GM12878 (cell line): ENCODE measurements at places on chromosomes 3 and 15.
A peak's percentile ranks its signal among the peaks of the same experiment; 100 is the strongest.

DNA sequence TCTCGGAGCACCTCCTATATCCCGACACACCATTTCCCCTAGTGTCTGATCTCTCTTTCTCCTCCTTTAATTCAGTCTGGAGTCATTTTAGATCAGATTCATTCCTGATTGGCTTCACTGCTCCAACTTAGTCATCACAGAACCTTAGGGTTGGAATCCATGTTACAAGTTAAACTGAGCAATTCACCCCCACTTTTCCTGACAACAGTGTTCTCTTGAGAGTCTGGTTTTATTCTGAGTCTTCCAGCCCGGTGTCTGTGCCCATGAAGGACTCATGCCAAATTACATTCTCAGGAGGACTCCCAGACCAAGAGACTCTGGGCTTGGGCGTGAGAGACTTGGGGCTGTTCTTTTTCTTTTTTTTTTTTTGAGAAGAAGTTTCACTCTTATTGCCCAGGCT, 57.5 kb downstream of the LPP start:
- H3K27me3 ChIP-seq = no peaks in the 10 kb centered on the region; the same call in 1 of the 2 replicates
- no peak overlapping the region for H3K4me3 ChIP-seq
- no peak overlapping the region for H3K27ac ChIP-seq
- H3K36me3 ChIP-seq = no peaks in the 10 kb centered on the region
- no peak for DNase-seq
- no peaks in the 10 kb centered on the region for H3K4me1 ChIP-seq

GRCh38 chr15:89115547-89115946, 27.3 kb downstream of the ABHD2 start:
- H3K36me3 ChIP-seq = peaks cover 12% of the 10 kb centered on the region
- no peak for DNase-seq
- H3K27me3 ChIP-seq = no peaks in the 10 kb centered on the region
- H3K27ac ChIP-seq = no peak overlapping the region
- H3K4me1 ChIP-seq = peaks cover 8% of the 10 kb centered on the region; the same call in 1 of the 2 replicates

- H3K4me3 ChIP-seq = no peak overlapping the region
- H3K27ac ChIP-seq = no peak overlapping the region
- H3K27me3 ChIP-seq = no peaks in the 10 kb centered on the region
- H3K4me1 ChIP-seq = no peaks in the 10 kb centered on the region
- H3K36me3 ChIP-seq = no peaks in the 10 kb centered on the region
Observed at GRCh38 chr3:190180268-190180667, 59.6 kb upstream of the P3H2 start.

DNA sequence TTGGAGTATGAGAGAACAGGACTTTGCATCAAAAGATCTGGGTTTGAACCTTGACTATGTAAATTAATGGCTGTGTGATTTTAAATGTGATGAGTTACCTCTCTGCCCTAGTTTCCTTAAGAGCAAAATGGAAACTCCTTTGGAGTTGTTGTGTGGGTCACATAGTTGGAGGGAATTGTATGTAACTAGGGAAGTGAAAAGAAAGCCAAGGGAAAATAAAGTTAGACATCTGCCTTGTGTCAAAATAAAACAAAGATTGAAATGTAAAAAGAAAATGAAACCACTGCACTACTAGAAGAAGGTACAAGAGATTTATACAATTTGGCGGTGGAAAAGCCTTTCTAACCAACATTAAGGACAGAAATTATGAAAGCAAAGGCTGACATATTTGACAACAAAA, 1.7 kb upstream of the EHD4 start:
- H3K4me3 ChIP-seq = no peak overlapping the region
- DNase-seq = no peak
- H3K4me1 ChIP-seq = peaks cover 13% of the 10 kb centered on the region
- H3K27me3 ChIP-seq = no peaks in the 10 kb centered on the region
- H3K36me3 ChIP-seq = no peaks in the 10 kb centered on the region
- H3K27ac ChIP-seq = no peak overlapping the region

- peak; percentile 12 for DNase-seq
- no peaks in the 10 kb centered on the region for H3K36me3 ChIP-seq
- no peak overlapping the region for H3K4me3 ChIP-seq
- no peak overlapping the region for H3K27ac ChIP-seq
- no peaks in the 10 kb centered on the region for H3K4me1 ChIP-seq
Observed at GRCh38 chr15:35674873-35675781, 129.2 kb upstream of the DPH6 start.

GRCh38 chr3:127551178-127551577, 39.4 kb downstream of the TPRA1 start:
- no peak overlapping the region for H3K27ac ChIP-seq
- no peaks in the 10 kb centered on the region; the same call in 1 of the 2 replicates for H3K27me3 ChIP-seq
- H3K36me3 ChIP-seq = no peaks in the 10 kb centered on the region
- H3K4me3 ChIP-seq = no peak overlapping the region

- no peaks in the 10 kb centered on the region for H3K27me3 ChIP-seq
- H3K27ac ChIP-seq = no peak overlapping the region
- H3K4me1 ChIP-seq = peaks cover 31% of the 10 kb centered on the region
- no peak for DNase-seq
- 0 out of 2 replicates have a peak, but pooled peaks cover 3% of the 10 kb centered on the region for H3K36me3 ChIP-seq
Observed at GRCh38 chr15:72785432-72785831, 1.9 kb upstream of the ADPGK start.

DNA sequence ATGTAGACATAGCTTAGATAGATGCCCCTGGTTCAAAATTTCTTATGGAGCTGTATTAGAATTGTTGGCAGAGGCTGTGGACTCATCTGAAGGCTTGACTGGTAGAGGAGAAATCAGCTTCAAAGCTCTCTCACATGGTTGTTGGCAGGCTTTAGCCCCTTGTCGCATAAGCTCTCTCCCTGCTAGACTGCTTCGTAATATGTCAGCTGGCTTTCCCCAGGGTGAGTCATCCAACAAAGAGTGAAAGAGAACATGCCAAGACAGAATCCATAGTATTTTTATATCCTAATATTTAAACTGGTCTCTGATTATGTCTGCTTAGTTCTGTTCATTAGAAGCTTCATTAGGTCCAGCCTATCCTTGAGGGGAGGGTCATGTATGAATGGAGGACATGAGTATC, 427.4 kb upstream of the NAALADL2 start:
- H3K36me3 ChIP-seq = no peaks in the 10 kb centered on the region
- H3K4me1 ChIP-seq = no peaks in the 10 kb centered on the region
- no peak overlapping the region for H3K4me3 ChIP-seq
- no peak for DNase-seq

DNA sequence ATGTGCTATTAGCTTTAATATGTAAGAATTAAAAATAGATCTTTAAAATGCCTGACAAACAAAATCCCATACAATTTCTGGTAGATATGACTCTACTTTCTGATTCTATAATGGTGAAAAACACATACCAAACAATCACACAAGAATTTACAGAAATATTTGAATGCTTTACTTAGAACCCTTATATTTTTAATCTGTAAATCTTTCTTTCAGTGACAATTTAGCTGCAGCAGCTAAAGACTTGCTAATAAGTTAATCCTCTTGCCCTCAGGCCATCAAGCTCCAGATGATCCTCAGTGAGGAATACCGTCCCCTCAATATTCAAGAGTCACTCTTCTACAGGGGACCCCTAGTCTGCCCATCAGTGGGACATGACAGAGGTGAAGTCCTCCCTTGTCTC, 55.6 kb downstream of the C3orf80 start:
- H3K27me3 ChIP-seq = no peaks in the 10 kb centered on the region
- H3K36me3 ChIP-seq = no peaks in the 10 kb centered on the region
- H3K4me1 ChIP-seq = no peaks in the 10 kb centered on the region
- no peak overlapping the region for H3K4me3 ChIP-seq

DNA sequence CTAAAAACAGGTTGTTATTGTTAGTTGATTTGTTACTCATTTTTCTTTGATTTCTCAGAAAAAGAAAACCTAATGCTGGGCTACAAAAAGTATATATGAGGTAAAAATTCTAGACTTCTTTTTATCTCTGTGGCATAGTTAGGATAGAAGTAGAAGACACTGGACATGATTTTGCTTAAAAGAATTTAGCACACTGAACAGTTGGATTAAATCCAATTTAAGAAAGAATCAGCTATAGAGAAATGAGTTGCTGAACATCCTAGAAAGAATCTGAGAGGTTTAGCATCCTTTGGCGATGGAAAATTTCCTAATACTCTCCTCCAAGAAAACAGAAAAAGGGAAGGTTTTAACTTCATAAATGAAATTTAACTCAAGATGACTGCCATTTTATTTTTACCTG, 259.7 kb downstream of the TBL1XR1 start:
- no peaks in the 10 kb centered on the region for H3K27me3 ChIP-seq
- no peaks in the 10 kb centered on the region for H3K4me1 ChIP-seq
- no peak overlapping the region for H3K27ac ChIP-seq
- no peaks in the 10 kb centered on the region for H3K36me3 ChIP-seq
- H3K4me3 ChIP-seq = no peak overlapping the region
- DNase-seq = no peak

- DNase-seq = no peak
- no peak overlapping the region for H3K4me3 ChIP-seq
- H3K27me3 ChIP-seq = no peaks in the 10 kb centered on the region
- no peaks in the 10 kb centered on the region for H3K4me1 ChIP-seq
- no peaks in the 10 kb centered on the region for H3K36me3 ChIP-seq
Observed at GRCh38 chr3:167102071-167102470, 278.0 kb downstream of the ZBBX start.

DNA sequence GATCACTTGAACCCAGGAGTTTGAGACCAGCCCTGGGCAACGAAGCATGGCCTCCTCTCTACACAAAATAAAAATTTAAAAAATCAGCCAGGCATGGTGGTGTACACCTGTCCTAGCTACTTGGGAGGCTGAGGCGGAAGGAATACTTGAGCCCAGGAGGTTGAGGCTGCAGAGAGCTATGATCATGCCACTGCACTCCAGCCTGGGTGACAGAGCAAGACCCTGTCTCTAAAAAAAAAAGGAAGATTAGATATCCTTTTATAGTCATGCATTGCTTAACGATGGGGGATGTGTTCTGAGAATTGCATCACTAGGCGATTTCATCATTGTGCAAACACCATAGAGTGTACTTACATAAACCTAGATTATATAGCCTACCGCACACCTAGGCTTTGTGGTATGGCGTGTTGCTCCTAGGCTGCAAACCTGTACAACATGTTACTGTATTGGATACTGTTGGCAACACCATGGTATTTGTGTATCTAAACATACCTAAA, 12.6 kb downstream of the ALAS1 start:
- no peak overlapping the region for H3K4me3 ChIP-seq
- no peaks in the 10 kb centered on the region for H3K27me3 ChIP-seq
- no peak for DNase-seq
- no peaks in the 10 kb centered on the region for H3K4me1 ChIP-seq
- no peak overlapping the region for H3K27ac ChIP-seq

GRCh38 chr3:105394177-105394576, 27.5 kb downstream of the ALCAM start:
- no peaks in the 10 kb centered on the region for H3K36me3 ChIP-seq
- H3K4me1 ChIP-seq = no peaks in the 10 kb centered on the region
- H3K27me3 ChIP-seq = no peaks in the 10 kb centered on the region
- no peak overlapping the region for H3K27ac ChIP-seq

DNA sequence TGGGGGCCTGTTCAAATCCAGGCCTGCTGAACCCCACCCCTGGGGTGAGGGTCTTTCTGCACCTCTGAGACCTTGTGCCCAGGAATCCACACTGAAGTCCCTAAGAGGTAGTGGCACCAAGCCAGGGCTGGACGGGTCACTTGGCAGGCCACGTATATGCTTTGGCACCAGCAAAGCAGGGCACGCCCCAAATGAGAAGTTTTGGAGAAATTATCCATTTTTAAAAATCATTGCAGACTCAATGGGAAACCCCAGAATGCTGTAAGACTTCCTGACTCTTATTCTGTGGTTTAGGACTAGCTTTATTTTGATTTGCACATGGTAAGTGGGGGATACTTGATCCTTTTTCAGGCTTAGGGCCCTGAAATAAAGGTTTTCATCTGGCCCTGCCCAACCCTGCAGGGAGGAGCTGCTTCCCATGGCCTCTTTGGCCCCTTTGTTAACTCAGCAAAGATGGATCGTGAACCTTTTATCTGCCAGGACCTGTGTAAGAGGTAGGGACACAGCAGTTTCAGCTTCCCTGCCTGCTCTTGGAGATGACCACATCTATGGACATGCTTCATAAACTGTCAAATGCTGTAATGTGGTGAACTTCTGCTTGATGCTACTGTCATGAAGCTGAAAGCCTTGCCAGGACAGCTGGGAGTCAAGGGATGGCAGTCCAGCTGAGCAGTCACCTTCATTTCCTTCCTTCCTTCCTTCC, 88.0 kb downstream of the HMG20A start:
- peaks cover 22% of the 10 kb centered on the region for H3K4me1 ChIP-seq
- no peaks in the 10 kb centered on the region for H3K36me3 ChIP-seq
- no peak overlapping the region; the same call in 1 of the 2 replicates for H3K27ac ChIP-seq
- DNase-seq = no peak
- no peaks in the 10 kb centered on the region for H3K27me3 ChIP-seq

DNA sequence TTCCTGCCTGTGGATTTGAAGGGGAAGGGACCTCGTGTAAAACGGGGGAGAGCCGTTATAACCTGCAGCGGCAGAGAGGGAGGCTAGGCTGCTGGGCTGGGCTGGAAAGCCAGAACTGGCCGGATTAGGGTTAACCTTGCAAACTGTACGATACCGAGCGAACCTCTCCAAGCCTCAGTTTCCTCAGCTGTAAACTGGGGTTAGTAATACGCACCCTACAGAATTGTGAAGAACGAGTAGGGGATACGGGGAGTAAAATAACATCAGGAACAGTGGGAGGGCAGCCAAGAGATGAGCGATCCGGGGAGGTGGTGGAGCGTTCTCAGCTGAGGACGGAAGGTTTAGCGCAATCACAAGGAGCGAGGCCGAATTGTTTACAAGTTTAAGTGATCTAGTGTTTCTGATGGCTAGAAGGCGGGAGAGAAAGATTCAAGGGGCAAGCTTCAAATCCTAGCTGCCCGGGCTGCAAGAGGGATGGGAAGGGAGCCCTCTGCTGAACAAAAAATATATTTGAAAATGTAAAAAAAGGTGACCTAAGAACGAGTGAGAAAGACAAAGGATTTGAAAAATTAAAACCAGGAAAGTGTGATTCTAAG, 768 bp upstream of the SEMA5B start:
- DNase-seq = no peak
- peaks cover 6% of the 10 kb centered on the region for H3K4me1 ChIP-seq
- peak overlapping the region; percentile 50; the same call in 1 of the 2 replicates for H3K4me3 ChIP-seq
- peaks cover 33% of the 10 kb centered on the region for H3K27me3 ChIP-seq
- H3K36me3 ChIP-seq = no peaks in the 10 kb centered on the region
- no peak overlapping the region for H3K27ac ChIP-seq

DNA sequence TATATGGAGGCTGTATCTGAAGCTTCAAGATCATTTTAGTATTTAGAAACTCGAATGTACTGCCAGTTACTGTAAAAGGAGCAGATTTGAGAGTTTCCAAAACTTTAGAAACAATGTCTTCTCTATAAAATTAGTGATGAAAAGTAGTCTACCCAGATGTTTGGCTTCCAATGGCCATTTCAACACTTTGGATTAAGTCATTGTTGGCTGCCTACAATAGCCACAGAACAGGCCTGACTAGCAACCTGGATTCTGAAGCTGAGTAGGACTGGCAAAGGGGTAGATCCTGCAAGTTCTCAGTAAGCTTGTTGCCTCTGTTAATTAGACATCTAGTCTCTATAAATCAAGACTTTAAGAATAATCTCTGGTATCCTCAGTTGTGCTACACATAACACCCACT, 239.0 kb upstream of the KCNMB2 start:
- H3K4me1 ChIP-seq = no peaks in the 10 kb centered on the region
- H3K27me3 ChIP-seq = no peaks in the 10 kb centered on the region
- H3K4me3 ChIP-seq = no peak overlapping the region
- no peak for DNase-seq

GRCh38 chr15:59555696-59556095, 55.9 kb upstream of the GCNT3 start:
- H3K36me3 ChIP-seq = no peaks in the 10 kb centered on the region
- no peaks in the 10 kb centered on the region for H3K4me1 ChIP-seq
- no peak overlapping the region for H3K4me3 ChIP-seq
- no peak overlapping the region for H3K27ac ChIP-seq

- H3K4me1 ChIP-seq = peaks cover 8% of the 10 kb centered on the region; the same call in 1 of the 2 replicates
- no peaks in the 10 kb centered on the region for H3K27me3 ChIP-seq
- H3K4me3 ChIP-seq = no peak overlapping the region
Observed at GRCh38 chr15:84685304-84685703, 27.3 kb upstream of the NMB start.
